NCI-H226 (cell line): ENCODE measurements at places on chromosomes 5 and 9.
A peak's percentile ranks its signal among the peaks of the same experiment; 100 is the strongest.

DNA sequence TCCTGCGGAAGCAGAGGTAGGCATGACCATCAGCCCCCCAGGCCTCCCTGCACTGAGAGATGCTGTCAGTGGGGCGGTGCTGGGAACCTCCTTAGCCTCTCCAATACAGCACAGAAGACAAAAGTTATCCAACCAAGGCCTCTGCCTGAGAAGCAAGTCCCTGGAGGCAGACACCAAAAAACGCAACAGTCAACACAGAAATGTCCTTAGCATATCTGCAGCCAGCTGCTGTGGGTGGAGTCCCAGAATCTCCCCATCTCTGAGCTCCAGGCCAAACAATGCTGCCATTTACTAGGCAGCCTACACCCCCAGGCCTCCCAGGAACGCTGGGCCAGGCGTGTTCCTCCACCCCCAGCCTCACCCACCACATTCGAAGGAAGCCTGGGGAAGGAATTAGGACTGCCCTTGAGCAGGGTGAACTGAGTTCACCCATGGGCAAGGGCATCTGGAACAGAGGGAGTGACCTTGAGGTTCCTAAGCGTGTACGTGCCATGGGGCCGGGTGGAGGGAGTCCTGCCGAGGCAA is 43.7 kb downstream of the STK10 start:
- DNase-seq: no peak

DNA sequence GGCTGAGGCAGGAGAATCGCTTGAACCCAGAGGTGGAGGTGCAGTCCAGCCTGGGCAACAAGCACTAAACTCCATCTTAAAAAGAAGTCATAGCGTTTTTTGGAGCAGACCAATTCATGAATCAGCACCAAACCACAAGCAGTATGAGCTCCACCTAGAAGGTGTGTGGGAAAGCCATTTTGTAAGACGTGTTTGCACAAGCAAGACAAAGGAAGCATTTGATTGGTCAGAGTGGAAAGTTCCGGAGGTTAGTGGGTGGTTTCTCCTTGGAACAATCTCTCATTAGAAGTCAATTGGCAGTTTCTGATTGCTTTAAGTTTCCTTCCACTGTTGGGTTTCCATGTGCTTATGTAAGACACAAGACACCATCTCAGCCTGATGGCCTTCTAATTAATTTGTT is 5.0 kb downstream of the SRD5A1 start:
- DNase-seq: no peak

GRCh38 chr5:141633871-141634561 is 2.6 kb downstream of the HDAC3 start:
- DNase-seq: no peak

DNA sequence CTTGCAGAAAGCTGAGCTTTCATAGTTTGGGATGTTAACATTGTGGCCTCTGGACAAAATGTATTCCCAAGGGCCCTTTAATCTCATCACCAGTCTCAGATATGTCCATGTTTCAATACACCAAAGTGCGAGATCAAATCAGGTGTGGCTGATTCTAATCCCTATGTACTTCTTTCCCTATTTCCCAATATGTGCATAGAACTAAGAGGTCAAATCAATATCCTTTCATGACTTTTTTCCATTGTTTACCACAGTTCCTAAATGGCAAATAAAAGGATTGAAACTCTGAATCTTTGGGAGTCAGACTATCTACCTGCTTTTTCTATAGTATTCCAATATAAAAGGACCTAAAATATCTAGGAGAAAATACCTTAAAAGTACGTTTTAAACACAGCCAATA is 105.0 kb downstream of the FBXO38 start:
- DNase-seq: no peak

DNA sequence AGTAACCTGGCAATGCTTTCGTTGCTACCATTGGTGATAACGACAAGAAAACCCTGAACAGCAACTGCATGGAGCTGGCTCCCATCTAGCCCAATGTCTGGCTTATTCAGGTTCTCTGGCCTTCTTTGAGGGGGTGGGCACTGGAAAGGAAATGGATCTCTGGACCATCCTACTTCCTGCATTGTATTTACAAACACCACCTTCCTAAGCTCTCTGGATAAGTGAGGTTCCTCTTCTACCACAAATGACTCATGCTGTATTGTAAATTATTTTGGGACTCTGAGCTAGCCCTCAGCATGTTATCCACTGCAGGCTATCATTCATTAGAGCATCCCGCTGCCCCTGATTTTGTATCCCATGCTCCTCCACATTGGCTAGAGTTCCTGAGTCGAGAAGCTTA is 136.9 kb upstream of the KLF9 start:
- DNase-seq: peak; percentile 24

DNA sequence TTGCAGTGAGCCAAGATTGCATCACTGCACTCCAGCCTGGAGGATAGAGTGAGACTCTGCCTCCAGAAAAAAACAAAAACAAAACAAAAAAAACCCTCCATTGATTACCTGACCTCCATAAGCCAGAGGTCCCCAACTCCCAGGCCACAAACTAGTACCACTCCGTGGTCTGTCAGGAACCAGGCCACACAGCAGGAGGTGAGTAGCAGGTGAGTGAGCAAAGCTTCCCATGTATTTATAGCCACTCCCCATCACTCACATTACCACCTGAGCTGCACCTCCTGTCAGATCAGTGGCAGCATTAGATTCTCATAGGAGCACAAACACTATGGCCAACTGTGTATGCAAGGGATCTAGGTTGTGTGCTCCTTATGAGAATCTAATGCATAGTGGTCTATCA is 13.7 kb upstream of the BTF3 start:
- DNase-seq: no peak

GRCh38 chr5:143356855-143357583 is 46.5 kb downstream of the NR3C1 start:
- no peak for DNase-seq

GRCh38 chr5:14168793-14169262 is 25.7 kb downstream of the TRIO start:
- no peak for DNase-seq

GRCh38 chr5:54680998-54681397 is 163.4 kb downstream of the SNX18 start:
- DNase-seq: no peak

DNA sequence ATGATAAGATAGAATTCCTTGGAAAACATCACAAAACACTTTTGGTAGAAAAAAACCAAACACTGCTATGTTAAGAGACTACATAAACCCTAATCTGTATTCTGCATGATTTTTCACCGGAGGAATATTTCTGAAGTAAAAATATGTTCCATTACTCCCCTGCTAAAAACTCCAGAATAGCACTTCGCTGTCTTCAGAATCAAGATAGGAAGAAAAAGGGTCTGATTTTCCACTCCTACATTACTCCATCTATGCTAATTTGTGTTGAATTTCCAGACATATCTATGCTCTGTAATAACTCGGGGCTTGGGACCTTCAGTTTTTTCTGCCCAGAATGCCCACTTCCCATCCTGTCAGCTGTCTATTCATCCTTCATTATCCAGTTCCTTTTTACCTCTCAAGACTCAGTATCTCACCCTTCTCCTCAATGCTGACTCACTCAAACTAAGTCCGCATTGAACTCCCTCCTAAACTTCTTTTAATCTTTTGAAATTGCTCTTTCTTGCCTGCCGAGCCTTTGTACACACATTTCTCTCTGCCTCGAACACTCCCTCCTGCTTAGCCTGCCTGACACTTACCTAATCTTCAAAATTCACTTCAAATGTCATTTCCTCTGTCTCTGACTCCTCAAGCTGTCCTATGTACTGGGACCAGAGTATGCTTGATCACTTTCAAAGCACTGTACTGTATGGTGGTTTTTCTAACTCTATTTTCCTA is 171.0 kb downstream of the ARRDC3 start:
- DNase-seq: no peak

- no peak for DNase-seq
Measured at GRCh38 chr5:24226479-24226878, 418.3 kb downstream of the CDH10 start.

- no peak for DNase-seq
Measured at GRCh38 chr5:172160506-172160905, 27.5 kb downstream of the STK10 start.

- DNase-seq: no peak
Measured at GRCh38 chr9:68981789-68982188, 32.1 kb downstream of the PRKACG start.

GRCh38 chr5:32020271-32020670 is 153.8 kb downstream of the GOLPH3 start:
- no peak for DNase-seq
